ENCODE measurements at places on chromosomes 3 and 15.

DNA sequence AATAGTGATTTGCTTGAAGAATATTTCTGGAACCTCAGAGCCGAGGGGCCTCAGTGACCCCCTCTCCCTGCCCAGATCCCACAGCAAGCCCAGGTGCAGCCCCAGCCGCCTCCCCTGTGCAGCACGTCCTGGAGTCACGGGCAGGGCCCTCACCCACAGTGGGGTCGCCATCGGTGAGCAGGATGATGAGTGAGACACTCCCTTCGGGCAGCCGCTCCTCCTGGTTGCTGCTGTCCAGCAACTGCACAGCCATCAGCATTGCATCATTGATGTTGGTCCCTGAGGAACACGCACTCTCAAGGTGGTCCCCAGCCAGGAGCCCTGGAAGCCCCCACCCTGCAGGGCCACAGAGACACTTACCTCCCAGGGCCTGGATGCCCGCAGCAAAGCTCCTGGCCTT lies 6.4 kb downstream of the ITIH4 start:
- DNase-seq, result no peak

GRCh38 chr3:194326192-194326967 lies 24.7 kb downstream of the CPN2 start:
- DNase-seq, result no peak

GRCh38 chr15:81333363-81333762 lies 9.4 kb upstream of the STARD5 start:
- DNase-seq, result no peak

DNA sequence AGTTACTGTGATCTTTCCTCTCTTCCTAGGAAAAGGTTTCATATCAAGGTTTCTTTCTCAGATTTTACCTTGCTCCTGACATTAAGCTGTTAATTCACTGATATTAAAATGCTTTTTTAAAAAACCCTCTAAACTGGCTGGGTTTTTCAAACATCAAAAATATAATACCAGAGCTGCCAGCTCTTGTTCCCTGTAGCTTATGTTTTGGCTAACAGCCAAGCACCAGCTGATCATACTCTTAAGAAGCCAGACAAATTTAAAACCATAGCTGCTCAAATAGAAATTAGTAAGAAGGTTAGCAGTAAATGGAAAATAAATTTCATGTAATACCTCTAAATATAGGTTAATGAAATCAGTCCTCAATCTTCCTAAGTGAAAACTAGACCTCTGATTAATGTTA lies 657.5 kb downstream of the GRM7 start:
- DNase-seq, result peak; percentile 40

DNA sequence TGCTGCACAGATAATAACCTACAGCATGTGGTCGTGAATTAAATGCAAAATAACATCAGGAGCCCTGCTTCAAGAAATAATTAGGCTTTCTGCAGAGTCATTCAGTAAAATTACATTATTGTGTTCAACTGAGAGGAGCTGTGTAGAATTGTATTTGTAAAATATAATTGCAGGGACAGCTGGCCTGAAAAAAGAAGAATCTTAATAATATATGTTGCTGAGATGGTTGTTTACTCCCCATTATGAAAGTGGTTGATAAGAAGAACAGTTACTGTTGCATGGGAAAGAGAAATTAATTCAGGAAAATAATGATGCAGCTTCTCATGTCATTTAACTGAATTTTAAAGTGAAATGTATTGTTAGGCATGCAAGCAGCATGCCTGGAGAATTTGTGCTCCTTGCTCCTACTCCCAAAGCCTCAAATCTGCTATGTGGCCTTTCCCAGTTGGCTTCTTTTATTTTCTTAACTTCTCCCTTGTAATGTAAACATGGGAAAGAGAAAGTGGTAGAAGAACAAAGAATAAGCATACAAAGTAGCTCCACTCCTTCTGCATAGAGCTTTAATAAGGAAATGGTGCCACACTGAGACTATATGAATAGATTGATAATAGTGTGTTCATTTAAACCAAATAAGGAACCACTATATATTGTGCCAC lies 100.1 kb downstream of the VGLL3 start:
- DNase-seq, result no peak

DNA sequence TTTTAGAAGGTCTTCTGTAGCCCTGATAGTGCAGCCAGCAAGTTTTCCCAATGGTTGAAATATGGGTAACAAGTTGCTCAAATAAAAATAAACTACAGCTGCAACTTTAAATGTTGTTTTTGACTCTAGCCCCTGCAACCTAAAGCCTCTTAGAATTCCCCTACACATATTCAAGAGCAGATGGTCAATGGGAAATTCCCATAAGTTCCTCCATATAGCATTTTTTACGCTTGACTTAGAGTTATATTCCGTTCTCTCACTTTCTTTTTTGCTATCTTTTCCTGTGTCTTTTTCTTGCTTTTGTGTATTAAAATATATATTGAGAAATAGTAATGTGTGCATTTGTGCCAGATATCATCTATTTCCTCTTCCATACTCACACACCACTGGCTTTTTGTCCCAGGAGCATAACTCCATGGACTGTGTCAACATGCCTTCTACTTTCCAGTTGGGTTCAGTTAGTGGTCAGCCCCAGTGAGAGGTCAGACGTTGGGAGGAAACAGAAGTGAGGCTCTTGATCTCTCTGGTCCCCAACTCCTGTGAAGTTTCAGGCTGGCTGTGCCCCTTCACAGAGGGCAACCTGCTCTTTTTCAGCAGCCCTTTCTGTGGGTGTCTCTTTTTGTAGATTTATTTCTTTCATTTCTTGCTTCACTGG lies 63.3 kb upstream of the TP63 start:
- no peak for DNase-seq

GRCh38 chr15:67680641-67681040 lies 138.1 kb downstream of the MAP2K5 start:
- DNase-seq, result no peak

DNA sequence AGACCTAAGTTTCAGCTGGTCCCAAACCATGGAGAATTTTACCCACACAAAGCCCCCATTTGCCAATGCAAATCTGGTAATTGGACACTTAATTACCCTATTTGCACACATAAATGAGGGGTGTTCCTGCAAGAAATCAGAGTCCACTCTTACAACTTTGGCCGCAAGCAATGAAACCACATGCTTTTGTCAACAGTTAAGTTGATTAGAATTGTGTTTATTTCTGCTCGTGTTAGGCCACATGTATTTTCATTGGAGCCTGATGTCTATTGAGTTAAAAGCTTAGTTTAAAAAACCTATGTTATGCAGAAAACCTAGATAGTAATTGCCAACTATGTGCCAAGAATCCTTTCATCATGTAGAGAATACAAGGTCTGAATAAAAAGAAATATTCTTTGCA lies 153.8 kb upstream of the CMC1 start:
- DNase-seq, result no peak

DNA sequence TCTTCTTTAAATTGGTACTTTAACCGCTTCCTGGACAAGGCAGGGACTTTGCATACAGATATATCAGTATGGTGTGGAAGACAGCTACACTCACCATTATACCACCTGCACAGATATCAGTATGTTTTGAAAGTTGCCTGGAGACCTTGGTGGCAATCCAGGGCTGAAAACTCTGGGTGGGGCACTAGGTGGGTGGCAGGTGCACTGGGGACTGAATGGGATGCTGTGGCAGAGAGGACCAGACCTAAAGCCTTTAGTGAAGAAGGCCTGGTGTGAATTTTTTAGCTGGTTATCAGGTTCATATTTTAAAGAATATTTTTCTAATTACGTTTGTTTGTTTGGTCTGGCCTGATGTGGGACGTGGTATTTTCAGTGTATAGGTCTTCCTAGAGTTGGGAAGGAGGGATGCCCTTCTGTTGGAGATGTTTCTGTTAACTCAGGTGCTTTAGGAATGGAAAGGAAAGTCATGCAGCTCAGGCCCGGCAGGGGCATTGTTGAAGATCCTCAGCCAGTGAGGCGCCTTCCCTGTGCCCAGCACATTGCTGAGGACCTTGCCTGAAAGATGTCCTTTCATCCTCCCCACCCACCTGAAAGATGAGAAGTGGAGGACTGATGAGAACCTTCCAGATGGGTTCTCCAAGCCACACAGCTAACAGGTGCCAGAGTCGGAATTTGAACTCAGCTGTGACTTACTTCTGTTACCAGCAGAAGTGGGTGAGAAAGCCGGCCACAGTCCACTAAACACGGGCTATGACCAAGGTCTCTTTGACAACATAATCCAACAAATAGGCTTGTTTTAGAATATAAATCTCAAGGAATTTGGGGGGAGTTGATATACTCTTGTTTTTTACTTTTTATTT lies 77.3 kb downstream of the APBA2 start:
- no peak for DNase-seq

DNA sequence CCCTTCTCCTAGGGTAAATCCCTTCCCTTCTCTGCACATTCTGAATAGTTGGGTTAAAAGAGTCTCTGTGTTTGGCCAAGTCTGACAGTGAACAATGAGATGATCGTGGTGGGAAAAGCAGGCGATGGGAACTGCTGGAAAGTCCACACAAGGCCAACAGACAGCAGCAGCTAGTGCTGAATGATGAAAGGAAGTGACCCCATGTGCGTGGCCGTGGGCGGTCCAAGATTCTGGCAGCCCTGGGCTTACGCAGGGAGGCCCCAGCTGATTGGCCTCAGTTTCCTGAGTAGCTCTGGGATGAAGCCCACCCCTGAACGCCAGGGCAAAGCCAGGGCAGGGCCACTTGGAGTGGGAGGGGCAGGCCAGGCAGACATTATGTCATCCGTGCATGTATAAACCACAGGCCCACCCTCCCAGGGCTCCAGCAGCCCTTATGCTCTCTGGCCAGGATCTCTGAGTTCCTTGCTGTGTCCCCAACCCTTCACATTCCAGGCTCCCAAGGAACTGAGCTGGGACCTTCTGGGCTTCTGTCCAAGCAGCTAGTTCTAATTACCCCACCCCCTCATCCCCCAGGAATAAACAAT lies 57.8 kb downstream of the CDC25A start:
- DNase-seq, result no peak

- DNase-seq, result no peak
These were observed 16.9 kb upstream of the PRKCI start for GRCh38 chr3:170205302-170205701.

DNA sequence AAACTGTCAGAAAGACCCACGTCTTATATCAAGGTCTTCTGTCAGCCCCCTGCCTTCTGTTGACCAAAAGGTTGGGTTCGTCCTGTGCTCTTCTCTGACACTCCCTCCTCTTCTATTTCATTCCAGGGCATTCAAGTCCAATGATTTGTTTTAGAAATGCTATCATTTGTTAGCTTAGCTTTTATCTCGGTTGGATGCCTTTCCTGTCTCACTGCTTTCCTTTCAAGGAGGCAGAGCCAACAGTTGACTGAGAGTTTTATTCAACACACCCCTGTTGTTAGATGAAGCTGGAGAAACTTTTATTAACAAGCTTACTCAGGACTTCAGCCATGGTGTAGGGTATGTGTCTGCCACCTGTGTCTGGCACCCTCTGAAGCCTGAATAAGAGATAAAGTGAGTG lies 112.0 kb upstream of the SLC7A14 start:
- DNase-seq, result peak; percentile 8

- DNase-seq, result no peak
These were observed 36.1 kb upstream of the PLSCR5 start for GRCh38 chr3:146640955-146641867.

DNA sequence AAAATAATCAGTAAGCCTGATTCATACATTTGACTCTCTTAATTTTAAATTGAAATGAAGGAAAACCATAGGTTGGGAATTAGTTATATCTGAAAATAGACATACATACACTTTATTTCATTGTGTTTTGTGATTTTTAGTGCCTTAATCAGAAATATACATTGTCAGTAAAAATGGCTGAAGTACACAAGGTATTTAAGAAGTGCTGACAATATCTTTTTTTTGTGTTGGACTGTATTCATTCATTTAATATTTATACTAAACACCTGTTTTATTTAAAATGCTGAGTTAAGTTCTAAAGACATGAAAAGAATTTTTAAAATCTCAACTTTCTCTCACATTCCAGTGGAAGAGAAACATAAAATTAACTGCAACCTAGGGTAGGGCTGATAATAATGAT lies 413.3 kb downstream of the PLCL2 start:
- no peak for DNase-seq

- DNase-seq, result no peak
These were observed 48.9 kb downstream of the HES1 start for GRCh38 chr3:194184801-194185200.

- DNase-seq, result no peak
These were observed 1011.9 kb downstream of the VGLL3 start for GRCh38 chr3:85979034-85979433.

DNA sequence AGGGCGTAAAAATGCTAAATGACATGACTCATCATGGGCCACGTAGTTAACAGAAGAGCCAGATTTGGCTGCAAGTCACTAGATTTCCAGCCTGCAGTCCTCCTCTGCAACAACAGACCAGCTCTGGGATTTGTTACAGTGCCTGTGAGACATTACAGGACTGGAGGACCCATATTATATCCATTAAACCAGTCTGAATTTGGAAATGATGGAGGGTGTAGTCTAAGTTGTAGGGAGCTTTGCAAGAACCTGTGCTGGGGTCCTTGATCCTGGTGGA lies 10.8 kb downstream of the ZNF774 start:
- no peak for DNase-seq

- no peak for DNase-seq
These were observed 274.7 kb downstream of the FOXP1 start for GRCh38 chr3:71308836-71309235.
